Fibroblast of lung (primary cell): ENCODE measurements at places on chromosomes 4 and X.

DNA sequence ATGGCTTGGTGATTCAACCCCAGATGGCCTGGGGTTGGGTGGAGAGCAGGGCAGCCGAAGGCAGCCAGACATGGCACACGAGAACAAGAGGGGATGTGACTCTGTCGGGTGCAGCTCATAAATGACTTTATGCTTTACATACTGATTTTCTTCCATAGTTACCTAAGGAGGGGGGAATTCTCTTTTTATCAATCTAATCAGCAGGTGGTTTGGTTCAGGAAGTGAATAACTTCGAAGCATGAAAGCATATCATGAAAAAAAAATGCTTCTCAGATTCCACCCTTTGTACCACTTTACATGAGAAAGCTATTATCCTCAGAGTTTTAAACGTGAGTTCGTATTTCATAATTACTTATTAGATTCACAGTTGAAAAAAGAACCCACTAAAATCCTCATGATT lies 908.9 kb upstream of the LCORL start:
- DNase-seq, result no peak

GRCh38 chr4:163988391-163988790 lies 493.9 kb downstream of the TMA16 start:
- DNase-seq, result no peak

GRCh38 chr4:162163892-162164759 lies at the start of gene FSTL5:
Gene FSTL5 (minus strand): TSS chr4:162164000. CDS start chr4:162111396, 52,604 bp downstream.
- DNase-seq, result peak; percentile 81

DNA sequence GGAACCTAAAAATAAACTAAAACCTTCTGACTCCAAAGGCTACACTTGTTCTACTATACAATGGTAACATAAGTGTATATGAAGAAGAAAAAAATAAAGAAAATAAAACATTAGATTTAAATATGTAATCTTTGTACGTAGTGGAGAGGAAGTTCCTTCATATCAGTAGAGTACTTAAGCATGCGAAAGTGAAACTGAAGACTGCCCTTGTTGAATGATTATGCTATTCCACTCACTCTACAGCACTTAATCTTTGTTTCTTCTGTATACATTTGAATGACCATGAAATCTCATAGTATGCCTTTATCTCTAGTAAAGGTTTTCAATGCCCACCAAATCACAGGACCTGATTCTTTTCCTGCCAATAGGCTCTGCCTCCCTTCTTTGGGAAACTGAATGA lies 78.9 kb downstream of the NDST3 start:
- no peak for DNase-seq

GRCh38 chr4:13534344-13535063 lies 9.8 kb downstream of the NKX3-2 start:
- DNase-seq, result no peak
